Stimulated activated CD4-positive, alpha-beta T cell treated with anti-CD3 and anti-CD28 coated beads, Interleukin-1b, Interleukin-23, amount 100 ng/mL, for 48 hours (primary cell): ENCODE measurements at places on chromosomes 11 and 22.

DNA sequence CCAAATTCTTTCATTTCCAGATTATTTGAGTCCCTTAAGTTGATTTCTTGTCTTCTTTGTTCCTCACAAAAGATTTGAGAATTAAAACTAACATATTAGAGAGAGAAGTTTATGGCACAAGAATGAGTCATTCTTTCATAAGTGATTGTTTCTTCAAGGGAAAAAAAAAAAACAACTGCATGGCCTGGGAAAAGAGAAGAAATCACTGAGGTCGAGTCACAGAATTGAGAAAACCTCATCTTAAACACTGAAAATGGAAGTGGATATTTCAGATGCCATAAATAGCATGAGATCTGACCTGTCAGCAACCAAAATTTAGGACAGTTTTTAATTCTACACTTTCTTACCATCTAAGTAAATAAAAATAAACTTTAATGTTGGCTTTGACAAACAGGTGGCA lies 87.2 kb downstream of the CWF19L2 start:
- no peak for DNase-seq

- no peak for DNase-seq
Observed at GRCh38 chr11:64742087-64742888, 1.7 kb downstream of the RASGRP2 start.

GRCh38 chr11:75351791-75352587 lies 528 bp upstream of the ARRB1 start:
- peak; percentile 36 for DNase-seq

- no peak for DNase-seq
Observed at GRCh38 chr22:28029201-28029948, 110.3 kb upstream of the PITPNB start.

- DNase-seq = no peak
Observed at GRCh38 chr11:129273322-129273721, 81.2 kb upstream of the ARHGAP32 start.

- DNase-seq = no peak
Observed at GRCh38 chr11:101955701-101956100, 39.4 kb upstream of the ANGPTL5 start.
